ENCODE measurements at places on chromosomes 4 and X. TPM values are rescaled to one million over a fixed set of nuclear protein-coding genes. Genes with fewer than 3 reads are reported as not detected.

Gene PDS5A
- 69.8 TPM for total RNA-seq

Gene ZAR1
- total RNA-seq = not detected

Gene CXCL1
- total RNA-seq = 9.5 TPM

Gene CNGA1
- total RNA-seq = 1.3 TPM

DNA sequence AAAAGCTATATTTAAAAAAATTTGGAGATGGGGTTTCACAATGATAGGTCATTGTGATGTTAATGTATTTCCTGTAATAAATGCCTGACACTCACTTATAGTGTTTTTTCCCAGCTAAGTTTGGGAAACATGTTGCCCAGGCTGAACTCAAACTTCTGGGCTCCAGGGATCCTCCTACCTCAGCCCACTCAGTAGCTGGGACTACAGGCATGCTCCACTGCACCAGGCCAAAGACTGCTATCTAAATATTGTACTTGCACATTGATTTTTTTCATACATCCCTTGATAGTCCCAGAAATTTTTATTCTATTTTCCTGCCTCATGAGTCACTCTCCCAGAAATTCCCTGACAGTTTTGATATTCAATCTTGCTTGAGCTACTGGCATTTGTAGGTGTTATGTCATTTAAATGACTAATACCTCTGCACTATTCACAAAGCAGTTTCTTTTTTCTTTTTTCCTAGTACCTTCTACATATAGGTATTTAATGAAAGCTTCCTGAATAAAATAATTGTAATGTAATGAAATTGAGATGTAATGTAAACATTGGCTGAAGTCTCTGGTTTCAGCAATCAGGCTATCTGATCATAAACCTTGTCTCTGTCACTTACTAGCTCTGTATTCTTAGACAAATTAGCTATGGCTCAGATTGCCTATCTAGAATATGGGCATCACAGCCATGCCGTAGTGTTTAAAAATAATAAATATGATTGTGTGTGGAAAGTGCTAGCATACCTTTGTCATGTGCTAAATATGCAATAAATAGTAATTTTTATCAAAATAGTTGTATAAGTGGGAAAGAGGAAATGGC, 1973.0 kb upstream of the AGA start:
- no peak for DNase-seq

GRCh38 chrX:2452317-2452784, 48.4 kb downstream of the DHRSX start:
- DNase-seq = no peak

DNA sequence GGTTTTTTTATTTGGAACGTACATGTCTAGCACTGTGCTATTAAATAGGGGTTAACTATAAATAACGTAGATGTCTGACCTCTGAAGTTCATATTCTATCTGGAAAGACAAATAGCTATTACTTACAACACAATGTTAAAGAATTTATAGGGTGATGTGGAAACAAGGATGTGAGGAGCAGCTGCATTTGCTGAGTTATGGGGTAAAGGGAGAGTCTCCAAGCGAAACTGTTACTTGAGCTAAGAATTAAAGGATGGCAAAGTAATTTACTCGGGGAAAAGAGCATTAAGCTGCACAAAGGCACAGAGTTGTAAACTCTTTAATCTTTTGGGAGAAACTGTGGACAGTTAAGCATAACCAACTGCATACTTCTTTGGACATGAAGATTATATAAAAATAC, 117.7 kb downstream of the FSTL5 start:
- DNase-seq = no peak

- no peak for DNase-seq
These were observed 405.5 kb upstream of the NR3C2 start for GRCh38 chr4:148847544-148848255.

- no peak for DNase-seq
These were observed 96.6 kb upstream of the TEX13A start for GRCh38 chrX:105317117-105317516.

GRCh38 chr4:29559286-29559685, 1160.9 kb upstream of the PCDH7 start:
- no peak for DNase-seq

DNA sequence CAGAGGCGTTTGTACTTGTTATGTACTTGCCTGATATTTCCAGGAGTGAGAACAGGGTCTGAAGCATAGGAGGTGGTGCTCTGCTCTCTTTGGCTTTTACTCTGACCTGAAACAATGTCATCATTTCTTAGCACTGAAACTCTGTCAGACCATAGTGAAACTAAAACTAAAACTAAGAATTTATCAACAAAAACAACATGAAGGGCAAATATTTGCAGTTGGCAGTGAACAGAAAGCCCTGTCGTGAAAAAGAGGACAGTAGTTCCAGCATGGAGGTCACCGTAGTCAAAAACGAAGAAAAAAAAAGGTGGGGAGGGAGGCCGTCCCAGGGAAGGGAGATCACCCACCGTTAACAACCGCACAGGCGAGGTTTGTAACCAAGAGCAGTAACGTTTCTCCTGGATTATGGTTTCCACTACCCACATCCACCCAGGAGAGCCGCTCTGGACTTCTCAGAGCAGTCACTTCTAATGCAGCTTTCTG, 97.5 kb downstream of the ANK2 start:
- no peak for DNase-seq

All from mesenteric fat pad (tissue), 1 donor.